ENCODE measurements at places on chromosomes 7 and 10. TPM values are rescaled to one million over a fixed set of nuclear protein-coding genes. Genes with fewer than 3 reads are reported as not detected.

Gene SEMA3A
- total RNA-seq, result 19.4 TPM

- DNase-seq, result no peak
These were observed 435.8 kb downstream of the NRG3 start for GRCh38 chr10:82310839-82311238.

DNA sequence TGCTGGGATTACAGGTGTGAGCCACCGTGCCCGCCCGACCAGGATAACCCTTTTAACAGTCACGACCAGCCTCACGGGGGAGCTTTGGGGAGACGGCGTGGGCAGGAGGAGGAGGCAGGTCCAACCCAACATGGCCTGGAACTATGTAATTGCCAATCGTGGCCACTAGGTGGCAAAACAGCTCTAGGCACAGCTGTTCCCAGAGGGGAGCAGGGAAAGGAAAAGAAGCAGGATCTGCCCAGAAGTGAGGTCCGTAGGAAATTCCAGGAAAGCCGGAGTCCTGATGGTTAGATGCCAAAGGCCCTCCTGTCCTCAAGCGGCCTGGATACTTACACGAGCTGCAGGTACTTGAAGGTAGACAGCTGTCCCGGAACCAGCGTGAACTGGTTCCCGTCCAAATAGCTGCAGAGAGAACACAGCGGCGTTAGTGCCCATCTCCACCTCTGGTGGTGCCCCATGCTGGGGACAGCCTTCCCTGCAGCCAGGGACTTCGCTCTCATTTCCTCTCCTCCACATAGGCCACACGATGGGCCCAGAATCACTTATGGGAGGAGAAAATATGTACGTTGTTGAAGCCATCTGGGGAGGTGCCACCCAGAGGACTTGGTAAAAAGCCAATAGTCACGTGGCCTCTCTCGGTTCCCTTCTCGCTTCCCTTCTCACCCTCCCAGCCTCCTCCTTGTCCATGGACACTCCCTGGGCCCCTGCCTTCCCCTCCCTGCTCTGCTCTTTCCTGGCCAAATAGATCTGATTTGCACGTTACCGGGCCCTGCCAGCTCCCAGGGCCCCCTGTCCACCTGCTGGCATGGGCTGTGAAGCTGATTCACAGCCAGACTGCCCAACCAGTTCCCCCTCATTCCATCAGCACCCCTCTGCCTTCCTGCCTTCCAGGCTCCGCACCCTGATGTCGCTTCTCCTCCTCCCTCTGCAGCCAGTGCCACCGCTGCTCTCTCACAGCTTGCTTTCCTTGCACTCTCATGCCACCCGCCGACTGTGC, 148.1 kb downstream of the SLIT1 start:
- peak; percentile 75 for DNase-seq

Gene MYPN
- 0.13 TPM for total RNA-seq

Gene KLF14
- total RNA-seq, result 1.6 TPM

Gene PDK4
- total RNA-seq, result 1.4 TPM

- no peak for DNase-seq
These were observed 17.2 kb upstream of the GLI3 start for GRCh38 chr7:42254217-42254616.

DNA sequence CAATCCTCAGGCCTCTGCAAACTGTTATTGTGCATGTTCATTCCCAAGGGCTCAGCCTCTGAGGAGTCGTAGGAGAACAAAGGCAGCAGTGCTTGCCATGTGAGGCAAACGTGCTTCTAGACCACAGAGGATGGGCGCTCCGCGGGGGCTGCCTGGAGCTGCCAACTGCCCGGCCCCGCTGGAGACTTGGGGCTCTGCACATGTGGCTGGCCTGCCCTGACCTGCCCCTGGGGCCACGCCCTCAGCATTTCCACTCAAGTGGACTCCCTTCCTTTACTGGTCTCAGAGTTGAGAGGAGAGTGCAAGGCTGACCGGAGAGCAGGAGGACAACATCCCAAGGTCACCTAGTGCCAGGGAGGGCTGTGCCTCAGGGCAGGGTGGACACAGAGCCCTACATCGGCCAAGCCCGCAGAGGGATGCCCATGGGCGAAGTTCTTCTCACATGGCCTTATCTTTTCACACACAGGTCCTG, 222.3 kb upstream of the ZNF32 start:
- DNase-seq, result no peak

DNA sequence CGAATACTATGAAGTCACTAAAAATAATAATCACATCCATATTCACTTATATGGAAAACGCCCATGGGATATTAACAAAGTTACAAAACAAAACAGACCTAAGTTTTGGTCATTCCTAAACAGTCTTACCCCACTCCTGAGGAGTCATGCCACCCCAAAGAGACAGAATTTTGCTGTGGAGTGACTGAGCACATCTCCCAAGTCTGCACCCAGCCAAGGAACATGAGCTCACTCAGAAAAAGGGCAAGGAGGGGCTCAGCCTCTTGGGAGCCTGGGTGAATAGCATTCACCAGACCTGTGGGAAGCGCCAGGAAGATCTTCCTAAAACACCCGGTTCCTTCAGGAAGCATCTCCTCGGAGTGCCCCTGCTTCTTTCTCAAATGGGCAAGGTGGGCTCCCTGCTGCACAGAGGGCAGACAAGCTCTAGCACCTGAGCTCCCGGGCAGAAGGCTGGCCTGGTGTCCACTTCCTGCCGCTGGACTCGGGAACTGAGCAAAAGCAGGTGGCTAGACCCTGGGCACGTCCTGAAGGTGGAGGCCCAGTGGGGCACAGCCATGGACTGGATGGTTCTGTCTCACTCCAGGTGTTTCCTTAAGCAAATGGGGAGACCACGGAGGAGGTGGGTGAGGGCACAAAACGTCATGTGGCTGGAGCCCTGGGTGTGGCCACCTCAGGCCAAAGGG, 31.0 kb downstream of the TNS3 start:
- DNase-seq, result no peak

- no peak for DNase-seq
These were observed 1.8 kb downstream of the PRF1 start for GRCh38 chr10:70600512-70601395.

- DNase-seq, result peak; percentile 63
These were observed 26.3 kb upstream of the WDR11 start for GRCh38 chr10:120824881-120825309.

GRCh38 chr7:22389892-22390291, 32.9 kb upstream of the RAPGEF5 start:
- DNase-seq, result no peak

Gene IFIT1B
- not detected for total RNA-seq

Gene NME8
- not detected for total RNA-seq
